ENCODE measurements at places on chromosomes 16 and 17.
A peak's percentile ranks its signal among the peaks of the same experiment; 100 is the strongest.

DNA sequence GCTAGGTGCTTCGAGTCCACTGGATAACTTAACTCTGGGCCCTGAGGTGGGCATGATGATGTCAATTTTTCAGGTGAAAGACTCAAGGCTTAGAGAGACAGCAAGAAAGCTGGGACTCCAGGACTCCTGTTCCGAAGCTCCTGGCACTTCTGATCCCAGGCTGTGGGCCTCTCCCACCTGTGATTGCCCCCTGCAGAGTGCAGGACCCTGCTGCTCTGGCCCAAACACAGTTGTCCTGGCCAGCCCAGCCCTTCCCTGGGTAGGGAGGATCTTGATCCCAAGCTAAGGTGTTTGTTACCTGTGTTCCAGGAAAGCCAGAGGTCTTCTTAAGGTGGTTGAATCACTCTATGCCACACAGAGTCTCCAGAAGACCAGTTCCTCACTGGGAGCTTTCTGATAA lies 3.1 kb downstream of the CHST5 start:
- no peak overlapping the region for H3K27ac ChIP-seq
- no peaks in the 10 kb centered on the region for H3K4me1 ChIP-seq
- no peaks in the 10 kb centered on the region for H3K27me3 ChIP-seq
- no peak overlapping the region for H3K4me3 ChIP-seq

GRCh38 chr17:54901230-54901822 lies 674 bp downstream of the TOM1L1 start:
- H3K4me1 ChIP-seq, result no peaks in the 10 kb centered on the region
- DNase-seq, result no peak
- no peak overlapping the region for H3K27ac ChIP-seq
- H3K4me3 ChIP-seq, result peak overlapping the region; percentile 73
- H3K27me3 ChIP-seq, result no peaks in the 10 kb centered on the region

DNA sequence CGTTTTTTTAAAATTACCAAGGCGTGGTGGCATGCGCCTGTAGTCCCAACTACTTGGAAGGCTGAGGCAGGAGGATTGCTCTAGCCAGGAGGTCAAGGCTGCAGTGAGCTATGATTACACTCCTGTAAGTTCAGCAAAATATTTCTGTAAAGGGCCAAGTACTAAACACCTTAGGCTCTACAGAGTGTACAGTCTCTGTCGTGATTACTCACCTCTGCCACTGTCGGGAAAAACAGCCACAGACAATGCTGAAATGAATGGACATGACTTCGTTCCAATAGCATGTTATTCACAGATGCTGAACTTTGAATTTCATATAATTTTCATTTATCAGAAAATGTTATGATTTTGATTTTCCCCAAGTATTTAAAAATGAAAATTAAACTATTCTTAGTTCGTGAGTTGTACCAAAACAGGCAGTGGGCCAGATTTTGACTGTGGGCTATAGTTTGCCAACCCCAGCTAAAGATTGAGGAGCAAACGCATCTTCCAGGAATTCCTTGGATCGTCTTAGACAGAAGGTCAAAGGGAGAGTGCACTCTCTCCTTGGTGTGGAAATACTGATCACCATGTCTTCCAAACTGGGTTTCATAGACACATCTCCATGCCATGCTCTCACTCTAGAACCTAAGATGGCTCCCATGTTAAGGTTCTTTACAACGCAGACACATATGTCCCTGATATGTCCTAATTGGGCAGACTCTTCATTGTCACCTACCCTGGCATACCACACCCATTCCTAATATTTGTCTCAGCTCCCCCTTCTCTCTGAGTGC lies 89.5 kb downstream of the MARF1 start:
- H3K4me3 ChIP-seq, result no peak overlapping the region
- H3K27me3 ChIP-seq, result no peaks in the 10 kb centered on the region
- H3K27ac ChIP-seq, result no peak overlapping the region
- H3K36me3 ChIP-seq, result no peaks in the 10 kb centered on the region
- no peaks in the 10 kb centered on the region for H3K4me1 ChIP-seq

DNA sequence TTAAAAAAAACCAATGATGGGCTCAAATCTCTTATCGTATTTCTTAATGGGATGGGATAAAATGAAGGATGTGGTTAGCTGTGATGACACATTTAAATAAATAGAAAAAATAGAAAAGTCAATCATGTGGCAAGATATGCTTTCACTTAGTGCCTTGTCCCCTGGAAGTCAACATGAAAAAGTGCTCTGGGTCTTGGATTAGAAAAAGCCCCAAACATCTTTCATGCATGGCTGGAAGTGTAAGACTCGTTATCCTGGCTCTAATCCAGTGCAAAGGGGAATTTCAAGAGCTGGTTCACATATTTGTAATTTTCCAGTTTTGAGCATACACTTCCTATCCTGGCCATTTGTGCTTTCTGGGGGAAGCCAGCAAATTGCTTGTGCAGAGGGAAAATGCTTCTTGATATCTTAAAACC lies 160.9 kb downstream of the MAP2K6 start:
- H3K4me1 ChIP-seq, result peaks cover 1% of the 10 kb centered on the region
- H3K36me3 ChIP-seq, result no peaks in the 10 kb centered on the region
- no peak for DNase-seq
- H3K27me3 ChIP-seq, result peaks cover 15% of the 10 kb centered on the region
- no peak overlapping the region for H3K4me3 ChIP-seq

GRCh38 chr16:71524566-71525553 lies 1.4 kb upstream of the CHST4 start:
- H3K36me3 ChIP-seq, result no peaks in the 10 kb centered on the region
- no peak for DNase-seq
- H3K27ac ChIP-seq, result no peak overlapping the region
- H3K4me3 ChIP-seq, result no peak overlapping the region
- no peaks in the 10 kb centered on the region for H3K27me3 ChIP-seq

DNA sequence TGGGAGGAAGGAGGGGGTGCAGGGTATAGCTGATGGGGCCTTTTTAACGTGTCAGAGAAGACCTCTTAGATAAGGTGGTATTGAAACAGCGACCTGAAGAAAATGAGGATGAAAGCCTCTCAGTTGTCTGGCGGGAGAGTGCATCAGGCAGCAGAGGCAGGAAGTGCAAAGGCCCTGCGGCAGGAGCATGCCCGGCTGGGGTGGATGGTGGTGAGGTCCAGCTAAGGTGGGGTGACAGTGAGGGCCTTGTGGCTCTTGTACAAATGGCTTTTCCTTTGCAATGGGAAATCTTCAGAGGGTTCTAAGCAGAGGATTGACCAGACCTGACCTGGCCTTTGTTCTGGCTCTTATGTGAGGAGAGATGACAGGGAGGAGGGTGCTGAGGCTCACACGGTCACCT lies 11.4 kb downstream of the MMP15 start:
- H3K27me3 ChIP-seq, result no peaks in the 10 kb centered on the region
- H3K4me1 ChIP-seq, result no peaks in the 10 kb centered on the region
- no peak overlapping the region for H3K27ac ChIP-seq

DNA sequence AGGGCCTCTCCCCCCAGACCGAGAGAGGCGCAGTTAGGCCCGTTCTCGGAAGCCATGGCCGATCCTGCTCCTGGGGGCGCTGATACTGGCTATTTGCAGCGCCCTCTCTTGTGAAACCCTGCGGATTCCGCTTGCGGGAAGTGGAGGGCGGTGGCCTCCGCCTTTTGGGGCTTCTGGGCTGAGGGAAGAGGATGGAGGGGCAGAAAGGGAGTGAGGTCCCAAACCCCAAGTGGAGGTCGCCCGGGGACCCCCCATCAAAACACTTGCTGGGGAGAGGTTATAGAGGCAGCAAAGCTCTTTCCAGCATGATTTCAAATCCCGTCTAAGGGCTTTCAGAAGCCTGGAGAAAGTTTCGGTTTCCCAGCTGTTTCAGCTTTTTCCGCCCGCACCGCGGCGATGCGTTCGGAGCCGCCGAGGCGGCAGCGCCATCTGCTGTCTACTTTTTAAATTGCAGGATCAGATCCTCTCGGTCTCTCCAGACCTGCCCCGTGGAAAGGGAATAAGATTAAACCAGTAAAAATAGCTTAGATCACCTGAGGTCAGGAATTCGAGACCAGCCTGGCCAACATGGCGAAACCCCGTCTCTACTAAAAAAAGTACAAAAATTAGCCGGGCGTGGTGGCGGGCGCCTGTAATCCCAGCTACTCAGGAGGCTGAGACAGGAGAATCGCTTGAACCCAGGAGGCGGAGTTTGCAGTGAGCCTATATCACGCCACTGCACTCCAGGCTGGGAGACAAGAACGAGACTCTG lies 15.8 kb downstream of the SNX20 start:
- peak overlapping the region; percentile 48 for H3K4me3 ChIP-seq
- peak; percentile 52 for DNase-seq
- no peaks in the 10 kb centered on the region for H3K27me3 ChIP-seq
- H3K36me3 ChIP-seq, result no peaks in the 10 kb centered on the region

GRCh38 chr17:62644487-62645173 lies 17.2 kb downstream of the MRC2 start:
- no peak for DNase-seq
- H3K4me1 ChIP-seq, result no peaks in the 10 kb centered on the region
- H3K27ac ChIP-seq, result no peak overlapping the region

Measured in MM.1S (cell line).